ENCODE measurements at places on chromosomes 13 and 19. TPM values are rescaled to one million over a fixed set of nuclear protein-coding genes. Genes with fewer than 3 reads are reported as not detected.

DNA sequence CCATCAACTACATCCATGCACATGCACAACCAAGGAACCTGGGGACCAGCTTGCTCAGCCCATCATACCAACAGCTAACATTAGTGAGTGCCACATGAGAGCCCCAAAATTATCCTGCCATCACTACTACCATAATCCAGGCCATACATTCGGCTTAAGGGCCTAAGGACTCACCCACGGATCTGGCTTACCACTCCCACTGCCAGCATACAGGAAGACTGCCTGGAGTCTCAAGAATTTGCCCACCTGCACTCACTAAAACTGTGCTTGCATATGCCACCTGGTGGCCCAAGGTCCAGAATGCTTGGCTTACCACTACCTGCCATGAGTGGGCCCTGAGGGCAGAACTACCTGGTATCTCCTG lies 1562.9 kb upstream of the PRR20A start:
- no peak for ATAC-seq

DNA sequence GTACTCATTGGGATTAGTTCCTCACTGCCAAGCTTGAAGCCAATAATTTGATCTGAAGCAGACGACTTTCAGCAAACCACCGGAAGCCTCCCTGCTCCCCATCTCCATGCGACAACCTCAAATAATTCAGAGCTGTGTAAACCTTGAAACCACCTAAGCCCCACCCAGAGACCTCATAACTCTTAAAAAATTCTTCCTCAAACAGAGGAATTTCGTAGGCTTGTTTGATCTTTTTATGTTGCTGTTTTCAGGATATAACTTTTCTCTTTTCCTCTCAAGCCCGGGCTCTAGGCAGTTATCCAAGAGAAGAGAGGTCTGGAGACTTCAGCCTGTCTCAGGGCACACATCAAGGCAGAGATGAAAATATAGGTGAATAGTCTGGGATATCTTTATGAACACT lies 311.6 kb downstream of the KCNRG start:
- ATAC-seq = no peak

Gene GAPDHS
- total RNA-seq = not detected

Gene PNMA8B
- total RNA-seq = 6.1 TPM

DNA sequence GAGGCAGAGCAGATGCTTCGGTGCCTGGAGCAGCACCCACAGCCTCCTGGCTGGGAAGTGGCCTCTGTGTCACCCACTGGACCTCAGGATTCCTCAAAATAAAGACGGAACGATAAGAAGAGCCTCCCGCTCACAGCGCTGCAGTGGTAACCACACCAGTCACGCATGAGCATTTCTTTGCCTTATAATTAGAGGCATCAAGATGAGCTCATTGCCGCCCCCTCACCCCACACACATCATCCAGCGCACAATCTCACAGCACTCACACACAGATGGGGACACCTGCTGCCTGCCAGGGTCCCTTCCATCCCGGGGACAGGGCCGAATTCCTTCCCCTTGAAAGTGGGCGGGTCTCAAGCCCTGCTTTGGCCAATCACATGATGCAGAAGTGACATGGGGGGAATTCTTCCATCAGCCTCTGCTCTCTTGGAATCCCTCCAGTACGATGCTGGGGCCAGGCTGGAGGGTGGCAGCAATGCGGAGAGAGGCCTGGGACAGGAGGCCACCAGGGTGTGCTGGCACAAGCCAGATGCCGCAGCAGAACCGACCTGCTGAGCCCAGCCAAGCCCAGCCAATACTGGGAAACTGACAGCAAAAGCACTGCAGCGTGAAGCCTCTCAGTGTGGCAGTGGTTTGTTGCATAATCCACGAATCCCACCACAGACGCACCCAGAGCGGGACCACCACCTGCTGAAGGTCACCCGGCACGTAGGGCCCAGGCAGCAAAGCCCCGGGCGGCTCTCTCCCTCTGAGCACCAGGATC lies 16.0 kb downstream of the PIP5K1C start:
- no peak for ATAC-seq

DNA sequence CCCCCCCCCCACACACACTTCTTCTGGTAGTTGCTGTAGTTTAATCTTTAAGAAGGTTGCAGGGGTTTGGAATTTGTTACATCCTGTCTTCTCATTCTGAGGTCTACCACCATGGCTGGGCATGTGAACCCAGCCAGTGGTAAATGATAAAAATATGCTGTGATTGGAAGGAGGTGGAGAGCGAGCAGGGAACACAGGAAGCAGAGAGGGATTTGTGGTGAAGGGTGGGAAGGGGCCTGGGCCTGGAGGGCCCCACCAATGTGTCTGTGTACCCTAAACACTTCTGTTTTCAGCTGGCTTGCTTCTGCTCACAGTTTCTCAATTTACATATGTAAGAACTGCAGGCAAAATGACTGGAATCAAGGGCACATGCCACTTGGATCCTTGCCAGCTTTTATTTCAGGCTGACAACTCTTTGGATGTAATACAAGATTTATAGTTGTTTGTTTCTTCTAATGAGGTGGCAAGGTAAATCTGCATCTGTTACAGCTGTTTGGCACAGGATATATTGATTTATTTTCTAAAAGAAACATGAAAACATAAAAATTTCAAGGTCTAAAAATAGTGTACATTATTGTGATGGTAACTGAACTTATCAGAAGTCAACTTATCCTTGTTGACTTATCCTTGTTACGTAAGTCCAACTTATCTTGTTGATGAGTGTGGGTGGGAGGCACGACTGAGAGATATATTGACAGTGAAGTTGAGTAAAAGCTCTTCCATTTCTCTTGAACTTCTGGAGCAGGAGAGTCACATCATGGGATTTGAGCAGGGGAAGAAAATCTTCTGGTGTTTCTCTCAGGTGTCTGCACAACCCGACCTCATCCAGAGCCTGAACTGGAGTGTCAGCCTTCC lies 313.2 kb downstream of the SHISA2 start:
- peak; percentile 80 for ATAC-seq

DNA sequence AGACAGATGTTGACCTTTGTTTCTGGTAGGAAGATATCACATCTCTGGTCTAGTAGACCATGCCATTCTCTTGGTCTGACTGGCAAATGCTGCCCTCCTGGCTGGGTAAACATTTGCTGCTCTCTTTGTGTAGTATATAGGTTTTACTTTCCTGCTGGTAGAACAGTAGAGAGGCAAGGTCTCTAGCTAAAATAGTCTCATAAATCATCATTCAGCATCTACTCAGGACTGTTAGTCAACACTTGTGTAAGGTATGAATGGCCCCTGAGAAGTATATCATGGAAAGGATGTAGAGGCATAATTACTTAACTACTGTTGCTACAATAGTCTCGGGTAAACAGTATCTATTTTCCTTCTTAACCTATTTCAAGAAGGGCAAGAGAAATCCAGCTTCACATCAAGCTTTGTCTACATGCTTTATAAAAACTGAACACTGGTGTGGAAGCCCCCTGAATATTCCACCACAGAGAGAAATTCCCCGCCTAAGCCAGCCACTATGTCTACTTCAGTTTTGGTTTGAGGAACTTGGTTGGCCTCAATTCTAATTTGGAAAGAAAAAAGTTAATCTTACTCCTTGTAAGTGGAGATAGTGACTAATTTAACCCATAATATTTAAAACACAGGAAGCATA lies 18.4 kb upstream of the MYCBP2 start:
- ATAC-seq = no peak

GRCh38 chr13:93872376-93872775 lies 607.1 kb downstream of the DCT start:
- ATAC-seq = no peak
